Activated naive CD4-positive, alpha-beta T cell (primary cell): ENCODE measurements at places on chromosomes 3 and 15.

GRCh38 chr15:65752151-65752700, 39.9 kb downstream of the DENND4A start:
- no peak for DNase-seq

DNA sequence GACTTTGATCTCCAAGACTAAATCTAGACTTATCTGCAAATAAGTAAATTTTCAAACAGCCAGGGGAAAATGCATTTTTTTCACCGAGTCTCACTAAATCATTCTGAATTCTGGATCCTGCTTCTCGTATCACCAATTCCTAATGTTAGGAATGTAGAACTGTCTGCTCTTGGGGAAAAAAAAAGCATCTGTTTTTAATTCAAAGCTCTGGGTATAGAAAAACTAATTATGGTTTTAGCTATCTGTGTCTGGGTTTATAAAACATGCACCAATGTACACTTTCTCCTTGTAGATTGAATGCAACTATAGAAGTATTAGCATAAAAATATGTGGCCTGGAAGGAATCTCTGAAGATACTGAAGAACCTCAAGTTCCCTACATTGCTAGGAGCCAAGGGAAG, 4.8 kb upstream of the CDAN1 start:
- no peak for DNase-seq

GRCh38 chr15:100849021-100849854, 30.4 kb upstream of the ALDH1A3 start:
- no peak for DNase-seq

- no peak for DNase-seq
Measured at GRCh38 chr3:65761446-65762234, 277.1 kb downstream of the MAGI1 start.

DNA sequence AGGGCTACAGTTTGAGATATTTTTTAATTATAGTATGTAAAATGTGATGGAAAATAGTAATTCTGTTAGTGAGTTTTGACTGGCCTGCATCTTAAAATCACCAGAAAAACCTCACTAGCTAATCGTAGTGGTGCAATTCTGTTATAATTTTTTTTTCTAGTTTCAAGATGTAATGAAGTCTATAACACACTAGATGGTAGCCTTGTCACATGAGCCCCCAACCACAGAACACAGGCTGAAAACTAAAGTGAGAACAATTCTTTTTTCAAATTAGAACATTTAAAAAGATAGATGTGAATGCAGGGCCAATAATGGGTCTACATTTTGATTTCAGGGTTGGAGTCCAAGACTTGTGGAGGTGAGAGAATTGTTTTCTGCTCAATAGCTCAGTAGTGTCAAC, 83.3 kb upstream of the KCNH8 start:
- DNase-seq, result no peak

DNA sequence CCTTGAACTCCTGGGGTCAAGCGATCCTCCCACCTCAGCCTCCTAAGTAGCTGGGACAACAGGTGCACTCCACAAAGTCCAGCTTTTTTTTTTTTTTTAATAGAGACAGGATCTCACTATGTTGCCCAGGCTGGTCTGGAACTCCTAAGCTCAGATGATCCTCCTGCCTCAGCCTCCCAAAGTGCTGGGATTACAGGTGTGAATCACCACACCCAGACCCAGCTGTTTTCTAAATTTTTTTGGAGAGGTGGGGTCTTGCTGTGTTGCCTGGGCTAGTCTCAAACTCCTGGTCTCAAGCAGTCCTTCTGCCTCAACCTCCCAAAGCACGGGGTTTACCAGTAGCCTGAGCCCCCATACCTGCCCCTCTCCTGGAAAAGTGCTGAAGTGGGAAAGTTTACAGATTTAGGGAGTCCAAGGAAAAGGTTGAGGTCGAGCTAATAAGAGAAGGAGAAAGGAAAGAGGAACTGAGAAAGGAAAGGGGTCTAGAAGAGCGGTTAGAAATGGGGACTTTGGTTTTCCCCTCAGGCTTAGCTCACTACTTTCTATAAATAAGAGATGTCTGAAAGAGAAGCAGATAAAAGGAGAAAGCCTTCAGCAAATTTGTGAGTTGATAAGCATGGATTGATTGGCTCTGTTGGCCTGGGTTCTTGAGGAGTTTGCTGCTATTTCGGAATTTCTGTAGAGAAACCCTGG, 23.6 kb downstream of the UBE2E1 start:
- DNase-seq, result no peak

DNA sequence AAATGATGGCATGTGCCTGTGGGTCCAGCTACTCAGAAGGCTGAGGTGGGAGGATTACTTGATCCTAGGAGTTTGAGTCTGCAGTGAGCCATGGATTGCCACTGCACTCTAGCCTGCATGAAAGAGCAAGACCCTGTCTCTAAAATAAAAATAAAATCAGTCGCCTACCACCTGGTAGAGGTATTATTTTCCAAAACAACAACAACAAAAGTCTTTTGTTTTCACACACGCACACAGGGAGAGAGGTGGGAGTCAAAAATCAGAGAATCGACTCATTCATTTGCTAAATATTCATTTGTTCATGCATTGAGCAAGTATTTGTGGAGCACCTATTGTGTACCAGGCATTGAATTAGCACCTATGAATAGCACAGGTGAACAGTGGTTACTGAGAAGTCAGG, 218.1 kb downstream of the LRTM1 start:
- DNase-seq, result no peak

GRCh38 chr15:51649659-51650521, 27.3 kb upstream of the DMXL2 start:
- DNase-seq, result no peak

- no peak for DNase-seq
Measured at GRCh38 chr15:91465696-91466095, 365.6 kb downstream of the SV2B start.

GRCh38 chr3:87006844-87007439, 16.0 kb upstream of the VGLL3 start:
- DNase-seq, result no peak

DNA sequence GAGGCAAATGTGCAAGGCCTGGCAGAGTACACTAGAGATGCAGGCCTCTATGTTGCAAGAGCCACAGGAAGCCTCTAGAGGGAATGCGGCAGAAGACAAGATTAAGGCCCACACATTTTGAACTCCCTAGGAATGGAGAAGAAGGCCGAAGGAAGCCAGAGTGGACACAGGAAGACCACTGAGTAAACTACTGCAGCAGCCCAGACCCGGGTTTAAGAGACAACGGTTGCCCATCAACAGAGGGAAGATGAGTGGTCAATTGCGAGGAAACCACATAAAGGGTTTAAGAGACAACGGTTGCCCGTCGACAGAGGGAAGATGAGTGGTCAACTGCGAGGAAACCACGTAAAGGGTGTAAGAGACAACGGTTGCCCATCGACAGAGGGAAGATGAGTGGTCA, 14.6 kb downstream of the CHSY1 start:
- no peak for DNase-seq

- DNase-seq, result no peak
Measured at GRCh38 chr3:68620211-68620610, 312.1 kb downstream of the TAFA4 start.

GRCh38 chr15:32786906-32787305, 69.1 kb downstream of the GREM1 start:
- no peak for DNase-seq

GRCh38 chr15:41620536-41621199, 39.5 kb upstream of the MGA start:
- no peak for DNase-seq

GRCh38 chr15:96514607-96515285, 184.2 kb downstream of the NR2F2 start:
- DNase-seq, result no peak

GRCh38 chr3:4587061-4587837, 94.1 kb downstream of the ITPR1 start:
- no peak for DNase-seq
